ENCODE measurements at places on chromosomes 4 and X. TPM values are rescaled to one million over a fixed set of nuclear protein-coding genes. Genes with fewer than 3 reads are reported as not detected.

Gene PSAPL1
- not detected for total RNA-seq

Gene CNGA1
- total RNA-seq = 0.34 TPM

Gene CLDN34
- not detected for total RNA-seq

DNA sequence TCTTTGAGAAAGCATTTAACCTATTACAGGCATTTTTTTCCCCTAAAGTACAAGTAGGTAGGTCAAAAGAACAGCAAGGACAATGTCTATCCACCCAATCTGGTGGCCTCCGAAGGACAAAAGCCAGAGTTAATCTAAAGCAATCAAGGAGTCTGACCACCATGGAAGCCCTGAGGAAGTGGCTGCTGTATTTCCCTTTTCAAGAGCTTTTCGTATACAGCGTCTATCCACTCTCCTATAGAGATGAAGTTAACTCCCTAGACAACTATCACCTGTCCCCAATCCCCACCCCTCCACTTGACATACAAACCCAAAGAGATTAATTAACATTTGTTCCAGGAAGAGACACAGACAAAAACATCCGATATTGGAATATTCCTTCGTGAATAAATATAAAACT lies 85.5 kb downstream of the SNCA start:
- H3K4me3 ChIP-seq = no peak overlapping the region
- no peak overlapping the region for H3K27ac ChIP-seq
- no peaks in the 10 kb centered on the region for H3K27me3 ChIP-seq

- peaks cover 54% of the 10 kb centered on the region for H3K27me3 ChIP-seq
- H3K4me3 ChIP-seq = no peak within 1 kb of the TSS
- H3K4me1 ChIP-seq = peaks cover 3% of the 10 kb centered on the region
- peaks cover 1% of the 10 kb centered on the region for H3K36me3 ChIP-seq
- no peak for DNase-seq
Measured at GRCh38 chr4:61200187-61200915, at the start of gene ADGRL3. Gene ADGRL3, plus strand, starts transcription at chr4:61200326.

DNA sequence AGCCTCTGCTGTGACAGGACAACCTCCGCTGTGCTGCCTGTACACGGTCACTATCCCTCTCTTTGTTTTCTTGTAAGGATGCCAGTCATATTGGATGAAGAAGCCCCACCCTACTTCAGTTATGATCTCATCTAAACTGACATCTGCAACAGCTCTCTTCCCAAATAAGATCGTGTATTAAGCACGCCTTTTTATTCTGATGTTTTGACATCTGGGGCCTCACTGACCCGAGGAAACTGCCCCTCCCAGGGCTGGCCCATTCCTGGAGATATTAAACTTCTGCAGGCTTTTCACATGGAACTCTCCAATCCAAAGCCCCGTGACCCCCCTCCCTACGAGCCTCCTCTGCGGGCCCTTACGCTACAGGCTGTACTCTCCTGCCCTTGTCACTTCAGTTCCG lies 232.0 kb downstream of the ARHGAP10 start:
- H3K27ac ChIP-seq = no peak overlapping the region
- H3K4me3 ChIP-seq = no peak overlapping the region
- H3K27me3 ChIP-seq = no peaks in the 10 kb centered on the region
- DNase-seq = no peak
- peaks cover 5% of the 10 kb centered on the region for H3K36me3 ChIP-seq
- H3K4me1 ChIP-seq = no peaks in the 10 kb centered on the region

DNA sequence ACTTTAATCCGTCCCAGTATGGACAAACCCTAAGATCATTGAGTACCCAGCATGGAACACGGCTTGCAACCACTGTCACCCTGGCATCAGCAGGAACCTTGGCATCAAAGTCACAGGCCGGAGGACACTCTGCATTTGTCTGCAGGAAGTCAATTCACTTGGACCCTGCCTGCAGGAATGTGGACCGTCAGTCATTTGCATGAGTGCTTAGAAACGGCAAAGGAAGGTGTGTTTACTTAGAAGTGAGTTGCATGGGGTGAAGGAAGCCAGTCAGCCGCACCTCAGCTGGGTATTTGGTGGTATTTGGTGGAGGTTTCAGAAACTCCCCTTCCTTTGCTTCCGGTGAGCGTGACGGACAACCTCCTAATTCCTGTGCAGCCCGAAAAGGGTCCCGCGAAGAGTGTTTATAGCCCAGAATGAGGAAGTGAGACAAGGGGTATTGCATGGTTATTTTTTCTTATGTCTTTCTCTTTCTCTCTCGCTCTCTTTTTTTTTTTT lies 15.5 kb downstream of the P2RY8 start:
- peaks cover 14% of the 10 kb centered on the region for H3K36me3 ChIP-seq
- H3K4me1 ChIP-seq = peaks cover 33% of the 10 kb centered on the region
- DNase-seq = peak; percentile 74
- H3K27me3 ChIP-seq = no peaks in the 10 kb centered on the region

DNA sequence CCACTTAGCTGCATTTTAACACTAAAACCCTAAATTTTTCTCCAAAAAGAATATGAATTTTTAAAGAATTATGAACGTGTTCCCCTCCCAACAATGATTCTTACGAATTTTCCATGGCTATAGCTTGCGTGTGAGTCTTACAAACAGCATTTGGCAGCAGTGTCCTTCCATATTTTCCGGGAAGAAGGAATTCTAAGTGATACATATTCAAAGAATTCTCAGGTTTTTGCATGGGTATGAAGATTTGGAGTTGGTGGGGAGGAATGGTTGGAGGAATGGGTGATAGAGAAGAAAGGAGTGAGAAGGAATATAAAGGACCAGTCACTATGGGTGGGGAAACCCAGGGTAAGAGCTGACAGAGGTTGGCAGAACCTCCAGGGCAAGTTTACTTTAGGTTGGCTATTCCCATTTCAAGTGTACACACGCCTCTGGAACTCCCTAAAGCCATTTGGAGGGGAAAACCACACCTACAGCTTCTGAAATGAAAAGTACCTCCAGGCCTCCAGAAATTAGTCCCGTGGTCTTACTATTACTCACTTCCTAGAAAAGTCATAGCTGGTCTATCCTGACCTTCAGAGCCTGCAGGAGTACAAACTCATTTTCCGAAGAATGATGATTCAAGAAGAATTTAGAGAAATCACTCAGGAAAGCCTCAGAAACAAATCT lies 420.8 kb upstream of the DIPK2B start:
- H3K36me3 ChIP-seq = peaks cover 3% of the 10 kb centered on the region
- no peak overlapping the region for H3K27ac ChIP-seq
- no peaks in the 10 kb centered on the region for H3K27me3 ChIP-seq
- no peak overlapping the region for H3K4me3 ChIP-seq
- peak; percentile 0 for DNase-seq
- peaks cover 13% of the 10 kb centered on the region for H3K4me1 ChIP-seq
